ENCODE measurements at places on chromosomes 16 and 17.

GRCh38 chr17:80860101-80860671 lies 131.5 kb upstream of the CHMP6 start:
- DNase-seq: no peak

DNA sequence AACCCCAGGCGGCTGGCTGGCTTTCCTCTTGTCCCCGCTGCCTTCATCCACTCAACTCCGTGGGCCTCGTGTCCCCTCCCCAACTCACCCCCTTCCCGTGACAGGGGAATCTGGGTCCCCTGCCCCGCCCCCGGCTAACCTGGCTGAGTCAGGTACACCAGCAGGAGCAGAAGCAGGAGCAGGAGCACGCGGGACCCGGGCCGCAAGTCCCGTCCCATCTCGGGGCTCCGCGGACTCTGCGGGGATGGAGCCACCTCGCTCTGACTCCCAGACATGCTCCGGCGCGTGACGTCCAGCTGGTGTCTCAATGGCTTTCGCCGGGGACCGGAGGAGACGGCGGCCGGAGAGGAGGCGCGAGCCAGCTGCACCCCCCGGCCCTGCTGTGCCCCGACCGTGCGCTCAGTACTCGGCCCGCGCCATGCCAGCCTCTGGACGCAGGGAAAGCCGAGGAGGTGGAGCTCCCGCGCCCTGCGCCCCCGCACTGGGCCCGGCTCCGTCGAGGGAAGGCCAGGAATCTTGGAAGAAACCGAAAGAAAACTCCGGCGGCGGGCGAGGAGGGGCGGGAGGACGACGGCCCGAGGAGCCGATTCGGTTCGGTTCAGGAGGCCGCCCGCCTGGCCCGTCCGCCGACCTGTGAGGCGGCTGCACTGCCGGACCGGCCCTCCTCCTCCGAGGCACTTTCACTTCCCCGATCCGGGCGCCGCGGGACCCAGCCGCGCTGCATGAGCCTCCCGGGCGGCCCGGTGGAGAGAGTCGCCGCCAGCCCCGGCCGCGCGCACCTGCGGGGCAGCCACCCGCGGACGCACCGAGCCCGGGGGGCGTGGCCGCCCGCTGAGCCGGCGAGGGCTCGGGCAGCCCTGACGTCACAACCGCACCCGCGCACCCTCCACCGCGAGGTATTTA lies at the start of the genes CXCL16 and ZMYND15:
CXCL16 (minus strand) TSS at position 807 of the 903 bp plus-strand sequence; CDS start at position 218, 589 bp downstream.
ZMYND15 (plus strand) TSS at position 712 of the 903 bp plus-strand sequence. CDS start 716 bp downstream, outside the sequence.
- peak; percentile 76 for DNase-seq

- no peak for DNase-seq
Measured at GRCh38 chr16:54930005-54930868, at the start of gene IRX5. TSS of gene IRX5 (plus strand) at chr16:54930865. CDS start at chr16:54931199, 334 bp downstream.

DNA sequence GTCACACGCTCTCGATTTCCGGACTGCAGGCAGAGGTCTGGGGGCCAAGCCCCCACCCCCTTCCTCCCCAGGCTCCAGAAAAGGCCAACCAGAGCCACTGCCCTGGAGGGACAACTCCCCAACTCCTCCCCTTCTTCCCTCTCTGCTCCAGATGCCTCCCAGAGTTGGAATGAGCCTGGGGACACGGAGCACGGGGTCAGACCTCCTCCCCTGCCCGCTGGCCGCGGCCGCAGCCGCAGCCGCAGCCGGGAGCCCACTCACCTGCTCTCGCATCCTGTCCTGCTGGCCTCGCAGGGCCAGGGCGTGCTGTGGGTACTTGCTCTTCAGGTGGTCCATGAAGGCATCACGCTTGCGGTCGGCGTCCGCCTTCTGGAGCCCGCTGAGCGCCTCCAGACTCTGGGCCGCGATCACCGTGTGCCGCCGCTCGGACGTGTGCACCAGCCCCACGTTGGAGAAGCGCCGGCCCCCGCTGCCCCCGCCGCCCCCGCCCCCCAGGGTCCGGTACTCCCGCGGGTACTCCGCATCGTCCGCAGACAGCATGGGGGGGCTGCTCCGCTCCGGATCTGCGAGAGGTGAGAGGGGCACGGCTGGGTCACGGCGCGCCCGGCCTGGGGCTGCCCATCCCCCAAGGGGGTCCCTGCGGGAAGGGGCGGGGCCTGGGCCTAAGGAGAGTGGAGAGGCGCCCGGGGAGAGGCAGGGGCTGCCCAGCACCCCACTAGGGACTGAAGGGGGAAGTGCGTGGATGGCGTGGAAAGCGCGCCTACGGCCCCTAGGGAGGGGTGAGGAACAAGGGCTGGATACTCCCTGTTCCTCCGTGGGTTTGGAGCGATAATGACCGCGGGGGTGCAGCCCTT lies 27.3 kb downstream of the SRCIN1 start:
- no peak for DNase-seq

DNA sequence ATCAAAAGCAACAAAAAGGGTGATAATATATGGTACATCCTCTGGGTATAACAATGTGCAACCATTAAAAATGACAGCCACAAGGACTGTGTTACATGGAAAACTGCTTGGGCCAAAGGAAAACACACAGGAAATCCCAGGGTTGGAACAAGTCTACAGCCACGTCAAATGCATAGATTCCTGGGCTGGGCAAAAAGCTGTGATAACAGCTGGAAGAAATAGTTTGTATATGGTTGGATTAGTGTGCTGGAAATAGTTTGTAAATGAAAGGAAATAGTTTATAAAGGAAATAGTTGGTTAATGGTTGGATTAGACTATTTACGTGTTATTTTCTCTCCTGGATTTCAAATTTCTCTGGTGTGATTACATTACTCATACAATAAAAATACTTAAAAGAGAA lies 2.6 kb downstream of the HSD17B2 start:
- DNase-seq: no peak

- DNase-seq: no peak
Measured at GRCh38 chr16:87131996-87132345, 185.2 kb downstream of the C16orf95 start.

DNA sequence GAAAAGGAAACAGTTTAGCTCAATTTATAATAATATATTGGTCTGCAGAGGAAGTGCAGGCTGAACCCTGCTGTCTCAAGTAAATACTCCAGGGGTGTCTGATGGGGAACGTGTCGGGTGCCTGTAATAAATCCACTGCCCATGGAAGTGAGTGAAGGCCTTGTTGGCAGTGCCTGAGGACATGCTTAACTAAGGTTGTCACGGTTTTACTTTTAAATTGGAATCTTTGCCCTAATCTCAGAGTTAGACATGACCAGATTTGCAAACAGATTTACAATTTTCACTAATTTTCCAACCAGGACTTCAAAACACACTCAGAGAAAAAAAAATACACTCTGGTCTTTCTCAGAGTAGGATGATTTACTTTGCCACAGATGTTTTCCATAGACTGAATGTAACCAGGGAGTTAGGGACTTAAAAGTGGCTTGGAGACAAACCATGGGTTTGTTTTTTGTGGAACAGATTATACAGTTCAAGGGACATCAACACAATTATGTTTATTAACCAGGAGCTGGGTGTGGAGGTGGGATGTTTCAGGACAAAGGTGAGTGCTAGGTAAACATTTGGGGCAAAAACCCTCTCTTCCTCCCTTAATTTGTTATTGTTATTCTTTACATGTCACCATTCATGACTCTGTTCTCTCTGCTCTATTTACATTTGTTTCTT lies 144.5 kb downstream of the FTO start:
- DNase-seq: no peak

GRCh38 chr16:83147244-83147643 lies 520.5 kb downstream of the CDH13 start:
- no peak for DNase-seq

DNA sequence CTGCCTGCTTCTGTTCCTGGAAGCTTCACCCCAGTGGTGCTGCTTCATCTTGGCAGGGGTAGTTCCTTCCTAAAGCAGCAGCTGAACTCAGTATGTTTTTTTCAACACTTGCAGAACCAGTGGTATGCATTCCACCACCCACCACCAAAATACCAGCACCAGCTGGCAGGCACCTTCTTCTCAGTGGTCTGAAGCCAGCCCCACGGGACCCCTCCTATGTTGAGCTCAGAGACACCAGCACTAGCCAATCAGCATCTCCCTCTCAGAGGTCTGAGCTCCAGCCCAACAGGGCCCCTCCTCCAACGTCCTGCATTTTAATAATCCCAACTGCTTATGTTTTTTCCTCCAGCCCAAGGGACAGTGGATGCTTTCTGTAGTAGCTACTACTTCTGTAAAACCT lies 299.6 kb upstream of the CCL2 start:
- DNase-seq: no peak

- DNase-seq: no peak
Measured at GRCh38 chr16:77660311-77660710, 62.0 kb upstream of the NUDT7 start.

GRCh38 chr17:29407856-29408255 lies 17.7 kb downstream of the TAOK1 start:
- DNase-seq: no peak

DNA sequence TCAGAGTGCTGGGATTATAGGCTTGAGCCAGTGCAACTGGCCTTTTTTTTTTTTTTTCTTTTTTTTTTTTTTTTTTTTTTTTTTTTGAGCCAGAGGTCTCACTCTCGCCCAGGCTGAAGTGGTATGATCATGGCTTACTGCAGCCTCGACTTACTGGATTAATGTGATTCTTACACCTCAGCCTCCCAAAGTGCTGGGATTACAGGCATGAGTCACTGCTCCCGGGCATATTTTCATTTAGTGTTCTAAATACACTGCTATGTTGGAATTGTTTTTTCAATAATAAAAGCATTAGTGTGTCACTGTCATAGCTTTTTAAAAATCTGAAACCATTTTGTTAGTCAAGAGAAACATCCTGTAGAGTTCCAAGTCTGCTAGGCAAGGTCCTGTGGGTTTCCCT lies 40.3 kb downstream of the NDE1 start:
- DNase-seq: no peak

- DNase-seq: no peak
Measured at GRCh38 chr17:28030386-28030785, 12.1 kb upstream of the NLK start.

GRCh38 chr16:11727796-11728543 lies 14.7 kb downstream of the TXNDC11 start:
- no peak for DNase-seq

DNA sequence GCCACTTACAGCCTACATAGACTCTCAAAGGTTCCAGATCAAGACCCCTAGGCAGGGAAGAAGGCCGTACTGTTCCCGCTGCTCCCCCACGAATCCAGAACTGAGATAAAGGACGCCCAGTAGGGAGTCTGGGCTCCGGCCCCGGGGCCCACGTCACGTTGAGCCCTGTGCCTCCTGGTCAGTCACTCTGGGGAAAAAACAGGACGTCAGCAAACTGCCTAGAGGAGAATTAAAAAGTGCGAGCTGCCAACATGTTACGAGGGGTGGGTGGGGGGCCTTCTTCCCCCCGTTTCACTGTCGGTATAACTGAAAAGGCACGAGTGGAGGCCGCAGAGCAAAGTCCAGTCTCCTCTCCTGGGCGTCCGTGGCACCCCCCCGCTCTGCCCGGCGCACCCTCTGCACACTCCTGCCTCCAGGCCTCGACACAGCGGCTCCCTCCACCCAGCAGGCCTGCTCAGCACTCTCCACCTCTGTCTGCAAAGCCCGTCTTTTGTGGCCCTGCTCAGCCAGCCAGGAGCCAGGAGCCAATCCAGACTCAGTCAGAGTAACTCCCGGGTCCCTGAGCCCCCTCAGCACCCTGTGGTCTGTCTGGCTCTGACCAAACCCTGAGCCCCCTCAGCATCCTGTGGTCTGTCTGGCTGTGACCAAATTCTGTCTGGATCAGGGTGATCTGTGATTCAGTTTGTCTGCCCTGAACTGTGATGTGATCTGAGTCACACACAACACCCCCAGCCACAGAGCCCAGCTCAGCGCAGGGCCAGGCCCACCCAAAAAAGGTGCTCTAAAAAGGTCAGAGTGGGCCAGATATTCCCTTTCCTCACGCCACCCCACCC lies 6.2 kb downstream of the ITGAE start:
- no peak for DNase-seq

GRCh38 chr16:28291651-28292626 lies at the start of gene SBK1:
TSS of gene SBK1 (plus strand) at chr16:28292525. CDS start at chr16:28317392, 24,867 bp downstream.
- peak; percentile 82 for DNase-seq

GRCh38 chr16:85915125-85915845 lies 16.3 kb downstream of the IRF8 start:
- DNase-seq: no peak

DNA sequence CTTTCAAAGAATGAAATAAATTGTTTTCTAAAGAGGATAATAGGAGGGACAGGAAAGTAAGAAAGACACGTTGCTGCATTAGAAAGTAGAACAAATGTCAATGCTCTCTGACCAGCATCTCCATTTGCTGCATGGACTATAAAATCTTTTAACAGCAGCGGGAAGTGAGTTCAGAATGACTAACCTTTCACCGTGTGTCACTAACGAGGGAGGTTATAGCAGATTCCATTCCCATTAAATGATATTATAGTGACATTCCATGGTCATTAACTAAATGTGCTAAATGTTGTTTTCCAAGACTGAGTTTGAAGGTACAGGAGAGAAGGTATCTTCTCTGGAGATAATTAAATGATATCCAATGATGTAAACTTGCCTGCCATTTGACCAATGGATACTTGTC lies 127.1 kb upstream of the HS3ST3A1 start:
- no peak for DNase-seq

DNA sequence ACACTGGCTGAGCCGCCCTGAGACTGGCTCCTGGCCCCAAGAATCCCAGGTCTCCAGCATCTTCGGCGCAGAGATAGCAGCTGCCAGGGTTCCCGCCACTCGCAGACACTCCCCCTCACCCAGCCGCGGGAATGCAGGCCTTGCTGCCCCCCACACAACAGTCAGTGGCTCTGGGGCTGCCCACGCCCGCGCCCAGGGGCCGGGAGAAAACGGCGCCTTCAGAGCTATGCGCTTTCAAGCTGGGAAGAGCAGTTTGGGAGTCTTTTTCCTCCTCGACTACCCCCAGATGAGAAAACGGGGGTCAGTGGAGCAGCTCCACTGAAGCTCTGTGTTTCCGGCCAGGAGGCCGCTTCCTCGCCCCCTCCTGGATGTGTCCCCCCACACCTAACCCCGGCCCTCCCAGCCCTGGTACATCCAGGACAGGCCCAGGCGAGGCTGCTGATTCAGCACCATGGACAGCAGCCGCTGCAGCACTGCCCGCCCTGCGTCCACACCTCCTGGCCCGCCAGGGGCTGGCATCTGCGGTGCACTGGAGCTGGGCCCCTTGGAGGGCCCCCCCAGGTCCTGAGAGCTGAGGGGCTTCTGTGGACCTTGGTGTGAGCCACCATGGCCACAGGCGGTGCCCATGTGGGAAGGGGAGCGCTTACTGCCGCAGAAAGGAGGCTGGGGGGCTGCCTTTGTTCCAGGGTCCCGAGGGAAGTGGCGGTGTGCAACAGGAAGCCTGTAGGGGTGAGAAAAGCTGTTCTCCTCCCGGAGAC lies 35.7 kb downstream of the CACNA1H start:
- peak; percentile 64 for DNase-seq

DNA sequence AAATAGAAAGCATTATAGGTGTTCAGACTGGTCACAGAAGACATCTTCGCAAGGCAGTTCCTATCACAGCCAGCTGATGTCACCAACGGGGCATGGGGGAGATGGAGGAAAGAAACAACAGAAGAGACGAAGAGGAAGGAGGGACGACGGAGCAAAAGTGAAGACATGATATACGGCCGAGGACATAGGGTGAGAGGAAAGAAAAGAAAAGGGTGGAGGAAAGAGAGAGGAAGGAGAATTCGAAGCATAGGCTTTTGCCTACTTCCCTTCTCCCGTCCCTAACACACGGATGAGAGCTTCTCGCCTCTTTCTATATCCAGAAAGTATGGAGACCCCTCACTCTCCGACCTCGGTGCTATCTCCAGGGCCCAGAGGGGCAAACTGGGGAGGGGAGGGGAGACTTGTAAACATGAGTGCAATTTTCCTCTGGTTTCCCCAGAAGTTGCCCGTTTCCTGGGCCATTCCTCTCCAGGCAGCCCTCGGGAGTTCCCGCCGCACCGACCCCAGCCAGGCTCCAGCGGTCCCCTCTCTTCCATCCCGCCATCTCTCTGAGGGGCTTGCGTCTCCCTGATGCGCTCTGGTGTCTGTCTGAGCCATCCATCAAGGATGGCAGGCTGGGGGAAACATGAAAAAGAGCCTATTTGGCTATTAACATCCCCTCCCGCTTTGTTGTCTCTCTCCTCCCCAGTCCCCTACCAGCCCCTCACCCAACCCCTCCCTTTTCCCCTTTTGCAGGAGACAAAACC lies 26.0 kb downstream of the COPZ2 start:
- DNase-seq: peak; percentile 40

Measured in memory B cell (primary cell).